GM23248 (cell line): ENCODE measurements at places on chromosomes 2 and 18. TPM values are rescaled to one million over a fixed set of nuclear protein-coding genes. Genes with fewer than 3 reads are reported as not detected.

The TWIST2 gene
- total RNA-seq = 467 and 544 TPM in 2 replicates

The DNAH7 gene
- total RNA-seq = 0.43 and 0.89 TPM in 2 replicates

The NOP58 gene
- total RNA-seq = 49.3 and 101 TPM in 2 replicates

The RESP18 gene
- not detected in 2 replicates for total RNA-seq

The MRPS9 gene
- 12.8 and 13.0 TPM in 2 replicates for total RNA-seq

The SCN1A gene
- 0.13 TPM in 1 of 2 replicates, not detected in the other for total RNA-seq

The MRPL30 gene
- 29.2 and 30.9 TPM in 2 replicates for total RNA-seq

The POLR1B gene
- 9.2 and 16.5 TPM in 2 replicates for total RNA-seq

The B3GNT7 gene
- total RNA-seq = under 0.01 TPM in 1 of 2 replicates, not detected in the other

The MC5R gene
- total RNA-seq = not detected in 2 replicates

The ATIC gene
- 9.4 and 14.4 TPM in 2 replicates for total RNA-seq

The CDK15 gene
- total RNA-seq = 1.3 and 3.2 TPM in 2 replicates

The G6PC2 gene
- total RNA-seq = not detected in 2 replicates

The RGPD5 gene
- total RNA-seq = 14.6 and 30.4 TPM in 2 replicates

The STK11IP gene
- 10.5 and 13.9 TPM in 2 replicates for total RNA-seq

The SKOR2 gene
- total RNA-seq = not detected in 2 replicates

The ZSCAN30 gene
- 21.3 and 26.4 TPM in 2 replicates for total RNA-seq

The ALPG gene
- total RNA-seq = not detected in 2 replicates

The MFF gene
- 250 and 258 TPM in 2 replicates for total RNA-seq

The AFG3L2 gene
- 40.6 and 52.2 TPM in 2 replicates for total RNA-seq

The PDE1A gene
- 1.9 and 16.3 TPM in 2 replicates for total RNA-seq

The CPS1 gene
- 2.0 and 4.9 TPM in 2 replicates for total RNA-seq

The CCDC121 gene
- 1.6 and 3.4 TPM in 2 replicates for total RNA-seq

The LYPD1 gene
- 0.11 TPM in 1 of 2 replicates, not detected in the other for total RNA-seq

The TMEM37 gene
- 1.8 TPM in 1 of 2 replicates, not detected in the other for total RNA-seq

The TMEM247 gene
- total RNA-seq = not detected in 2 replicates

The PROM2 gene
- 0.22 TPM in 1 of 2 replicates, not detected in the other for total RNA-seq

The RAB27B gene
- total RNA-seq = 0.13 and 0.54 TPM in 2 replicates

The GREB1 gene
- not detected in 2 replicates for total RNA-seq

The FAP gene
- total RNA-seq = 243 and 269 TPM in 2 replicates

The IL1A gene
- total RNA-seq = 0.54 TPM in 1 of 2 replicates, not detected in the other

The USP14 gene
- 13.9 and 16.1 TPM in 2 replicates for total RNA-seq

The CNDP1 gene
- not detected in 2 replicates for total RNA-seq

The C2orf78 gene
- not detected in 2 replicates for total RNA-seq

The KIF5C gene
- total RNA-seq = 0.11 and 0.13 TPM in 2 replicates

The REG3A gene
- total RNA-seq = not detected in 2 replicates

The TRPM8 gene
- not detected in 2 replicates for total RNA-seq

The CASP10 gene
- total RNA-seq = 5.1 and 5.2 TPM in 2 replicates

The NDC80 gene
- 8.3 and 10.9 TPM in 2 replicates for total RNA-seq

The IL36G gene
- not detected in 2 replicates for total RNA-seq

The FOXD4L1 gene
- not detected in 2 replicates for total RNA-seq

The CAPN13 gene
- not detected in 2 replicates for total RNA-seq

The AQP12B gene
- total RNA-seq = not detected in 2 replicates

The RGPD4 gene
- total RNA-seq = not detected in 2 replicates

The TRIP12 gene
- total RNA-seq = 121 and 124 TPM in 2 replicates

The CCDC68 gene
- 0.11 TPM in 1 of 2 replicates, not detected in the other for total RNA-seq

The HTR2B gene
- total RNA-seq = not detected in 2 replicates

The NEDD4L gene
- total RNA-seq = 6.1 and 7.1 TPM in 2 replicates

The MROH2A gene
- not detected in 2 replicates for total RNA-seq

The TP53I3 gene
- 74.1 and 76.2 TPM in 2 replicates for total RNA-seq

The ZSWIM2 gene
- total RNA-seq = not detected in 2 replicates
